AG04450 (cell line): ENCODE measurements at places on chromosomes 1 and 21.

GRCh38 chr1:165927169-165927568 is 99.8 kb downstream of the UCK2 start:
- DNase-seq, result no peak

GRCh38 chr1:111802110-111802509 is 46.4 kb downstream of the DDX20 start:
- no peak for DNase-seq

- no peak for DNase-seq
Observed at GRCh38 chr1:166133857-166134256, 32.9 kb downstream of the FAM78B start.

- no peak for DNase-seq
Observed at GRCh38 chr1:3886106-3886670, 13.9 kb downstream of the C1orf174 start.

GRCh38 chr1:29284286-29284960 is 48.1 kb downstream of the PTPRU start:
- no peak for DNase-seq

DNA sequence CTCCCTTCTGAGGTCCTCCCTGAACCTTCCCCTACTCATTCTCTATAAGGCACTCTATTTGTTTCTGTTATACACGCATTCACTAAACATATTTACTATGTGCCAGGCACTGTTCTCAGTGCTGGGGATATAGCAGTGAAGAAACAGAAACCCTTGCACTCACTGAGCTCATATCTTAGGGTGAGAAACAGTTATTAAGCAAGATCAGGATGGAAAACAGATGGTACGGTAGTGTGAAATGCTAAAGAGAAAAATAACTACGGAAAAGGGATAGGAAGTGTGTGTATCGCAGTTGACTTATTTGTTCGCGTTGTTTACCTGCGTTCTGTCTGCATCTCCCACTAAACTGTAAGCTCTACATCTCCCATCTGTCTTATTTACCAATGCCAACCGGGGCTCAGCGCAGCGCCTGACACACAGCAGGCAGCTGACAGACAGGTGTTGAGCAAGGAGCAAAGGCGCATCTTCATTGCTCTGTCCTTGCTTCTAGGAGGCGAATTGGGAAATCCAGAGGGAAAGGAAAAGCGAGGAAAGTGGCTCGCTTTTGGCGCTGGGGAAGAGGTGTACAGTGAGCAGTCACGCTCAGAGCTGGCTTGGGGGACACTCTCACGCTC is 572 bp downstream of the CYB5RL start:
- no peak for DNase-seq

GRCh38 chr1:168245042-168245441 is 19.2 kb downstream of the SFT2D2 start:
- DNase-seq, result no peak

GRCh38 chr1:167714098-167714438 is 7.7 kb upstream of the MPZL1 start:
- no peak for DNase-seq

DNA sequence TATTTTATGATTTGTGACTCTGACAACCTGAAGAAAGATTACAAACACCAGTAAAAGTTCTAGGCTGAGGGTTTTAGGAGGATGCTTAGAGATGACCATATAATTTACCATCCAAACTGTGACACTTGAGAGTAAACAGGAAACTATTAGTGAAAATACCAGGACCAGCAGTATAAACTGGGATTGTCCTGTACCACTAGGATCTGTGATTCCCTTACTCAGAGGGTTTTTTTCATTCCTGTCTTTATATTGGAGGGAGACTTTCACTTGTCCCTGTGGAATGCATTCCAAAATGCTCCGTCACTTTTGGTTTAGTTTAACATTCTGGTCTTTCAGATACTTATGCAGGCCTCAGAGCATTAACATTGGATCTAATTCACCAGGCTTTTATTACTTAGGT is 482.9 kb downstream of the PTBP2 start:
- DNase-seq, result no peak

GRCh38 chr1:242522304-242522945 is 2.1 kb downstream of the PLD5 start:
- DNase-seq, result no peak

GRCh38 chr1:15386164-15386749 is 23.4 kb upstream of the EFHD2 start:
- DNase-seq, result no peak

GRCh38 chr21:44706706-44707581 is 4.4 kb downstream of the TSPEAR start:
- DNase-seq, result no peak

- no peak for DNase-seq
Observed at GRCh38 chr1:151026460-151026859, 9.9 kb upstream of the BNIPL start.

GRCh38 chr1:44819608-44820327 is 11.4 kb downstream of the BTBD19 start:
- peak; percentile 89 for DNase-seq

- no peak for DNase-seq
Observed at GRCh38 chr1:66384258-66384921, 149.6 kb upstream of the SGIP1 start.

DNA sequence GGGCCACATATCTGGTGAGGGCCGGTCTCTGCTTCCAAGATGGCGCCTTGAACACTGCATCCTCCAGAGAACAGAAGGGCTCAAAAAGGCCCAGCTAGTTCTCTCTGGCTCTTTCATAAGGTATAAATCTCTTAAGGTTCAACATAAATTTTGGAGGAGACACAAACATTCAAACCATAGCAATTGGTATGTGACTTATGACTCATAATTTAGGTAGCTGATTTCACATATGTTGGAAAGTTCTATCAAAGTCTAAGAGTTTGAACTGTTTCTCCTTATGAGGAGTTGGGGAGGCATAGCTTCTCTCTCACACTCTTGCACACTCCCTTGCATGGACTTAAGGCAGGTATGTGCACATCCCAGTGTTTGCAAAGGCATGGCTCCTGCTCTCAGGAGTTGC is 5.1 kb upstream of the FYB2 start:
- DNase-seq, result peak; percentile 18

- no peak for DNase-seq
Observed at GRCh38 chr1:109272831-109273547, 10.0 kb downstream of the PSRC1 start.

GRCh38 chr1:160427625-160428024 is 27.3 kb downstream of the VANGL2 start:
- DNase-seq, result no peak

GRCh38 chr1:85502625-85503083 is 37.7 kb upstream of the DDAH1 start:
- peak; percentile 59 for DNase-seq

DNA sequence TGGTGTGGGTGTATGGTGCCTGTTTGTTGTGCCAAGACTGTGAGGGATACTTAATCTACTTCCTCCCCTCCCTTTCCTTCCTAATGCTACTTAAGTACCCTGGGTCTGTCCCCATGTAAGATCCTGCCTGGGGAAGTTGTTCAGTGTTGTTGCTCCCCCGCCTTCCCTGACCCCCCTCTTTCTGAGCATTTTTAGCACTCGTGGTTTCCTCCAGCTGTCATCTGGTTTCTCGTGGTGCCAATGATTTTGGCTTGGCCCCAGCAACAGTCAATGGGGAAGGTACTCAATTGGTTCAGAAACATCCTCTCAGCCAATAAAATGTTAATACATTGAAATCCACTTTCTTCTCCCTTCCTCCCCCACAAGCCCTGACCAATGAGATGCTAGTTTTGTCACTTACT is 8.0 kb upstream of the B4GALT3 start:
- no peak for DNase-seq

GRCh38 chr1:16176653-16177052 is 20.8 kb upstream of the EPHA2 start:
- no peak for DNase-seq

DNA sequence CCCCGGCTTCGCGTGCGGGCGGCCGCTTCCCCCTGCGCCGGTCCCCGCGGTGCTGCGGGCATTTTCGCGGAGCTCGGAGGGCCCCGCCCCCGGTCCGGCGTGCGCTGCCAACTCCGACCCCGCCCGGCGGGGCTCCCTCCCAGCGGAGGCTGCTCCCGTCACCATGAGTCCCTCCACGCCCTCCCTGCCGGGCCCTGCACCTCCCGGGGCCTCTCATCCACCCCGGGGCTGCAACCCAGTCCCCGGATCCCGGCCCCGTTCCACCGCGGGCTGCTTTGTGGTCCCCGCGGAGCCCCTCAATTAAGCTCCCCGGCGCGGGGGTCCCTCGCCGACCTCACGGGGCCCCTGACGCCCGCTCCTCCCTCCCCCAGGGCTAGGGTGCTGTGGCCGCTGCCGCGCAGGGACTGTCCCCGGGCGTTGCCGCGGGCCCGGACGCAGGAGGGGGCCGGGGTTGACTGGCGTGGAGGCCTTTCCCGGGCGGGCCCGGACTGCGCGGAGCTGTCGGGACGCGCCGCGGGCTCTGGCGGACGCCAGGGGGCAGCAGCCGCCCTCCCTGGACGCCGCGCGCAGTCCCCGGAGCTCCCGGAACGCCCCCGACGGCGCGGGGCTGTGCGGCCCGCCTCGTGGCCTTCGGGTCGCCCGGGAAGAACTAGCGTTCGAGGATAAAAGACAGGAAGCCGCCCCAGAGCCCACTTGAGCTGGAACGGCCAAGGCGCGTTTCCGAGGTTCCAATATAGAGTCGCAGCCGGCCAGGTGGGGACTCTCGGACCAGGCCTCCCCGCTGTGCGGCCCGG is 159.2 kb downstream of the RUNX1 start:
- DNase-seq, result no peak

DNA sequence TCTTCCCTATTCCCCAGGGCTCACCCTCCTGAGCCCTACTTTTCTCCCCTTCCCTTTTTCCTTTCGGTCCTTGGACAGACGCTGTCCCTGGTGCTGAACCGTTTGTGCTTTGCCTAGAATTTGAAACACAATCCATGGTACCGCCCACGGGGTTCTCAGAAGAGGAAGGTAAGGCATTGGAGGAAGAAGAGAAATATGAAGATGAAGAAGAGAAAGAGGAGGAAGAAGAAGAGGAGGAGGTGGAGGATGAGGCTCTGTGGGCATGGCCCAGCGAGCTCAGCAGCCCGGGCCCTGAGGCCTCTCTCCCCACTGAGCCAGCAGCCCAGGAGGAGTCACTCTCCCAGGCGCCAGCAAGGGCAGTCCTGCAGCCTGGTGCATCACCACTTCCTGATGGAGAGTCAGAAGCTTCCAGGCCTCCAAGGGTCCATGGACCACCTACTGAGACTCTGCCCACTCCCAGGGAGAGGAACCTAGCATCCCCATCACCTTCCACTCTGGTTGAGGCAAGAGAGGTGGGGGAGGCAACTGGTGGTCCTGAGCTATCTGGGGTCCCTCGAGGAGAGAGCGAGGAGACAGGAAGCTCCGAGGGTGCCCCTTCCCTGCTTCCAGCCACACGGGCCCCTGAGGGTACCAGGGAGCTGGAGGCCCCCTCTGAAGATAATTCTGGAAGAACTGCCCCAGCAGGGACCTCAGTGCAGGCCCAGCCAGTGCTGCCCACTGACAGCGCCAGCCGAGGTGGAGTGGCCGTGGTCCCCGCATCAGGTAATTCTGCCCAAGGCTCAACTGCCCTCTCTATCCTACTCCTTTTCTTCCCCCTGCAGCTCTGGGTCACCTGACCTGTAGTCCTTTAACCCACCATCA is 10.4 kb downstream of the BCAN start:
- no peak for DNase-seq

GRCh38 chr1:95169548-95169947 is 52.4 kb downstream of the TLCD4 start:
- DNase-seq, result no peak

- no peak for DNase-seq
Observed at GRCh38 chr1:94592571-94592920, 51.0 kb upstream of the F3 start.

GRCh38 chr1:211648980-211649934 is 26.2 kb downstream of the NEK2 start:
- DNase-seq, result no peak

DNA sequence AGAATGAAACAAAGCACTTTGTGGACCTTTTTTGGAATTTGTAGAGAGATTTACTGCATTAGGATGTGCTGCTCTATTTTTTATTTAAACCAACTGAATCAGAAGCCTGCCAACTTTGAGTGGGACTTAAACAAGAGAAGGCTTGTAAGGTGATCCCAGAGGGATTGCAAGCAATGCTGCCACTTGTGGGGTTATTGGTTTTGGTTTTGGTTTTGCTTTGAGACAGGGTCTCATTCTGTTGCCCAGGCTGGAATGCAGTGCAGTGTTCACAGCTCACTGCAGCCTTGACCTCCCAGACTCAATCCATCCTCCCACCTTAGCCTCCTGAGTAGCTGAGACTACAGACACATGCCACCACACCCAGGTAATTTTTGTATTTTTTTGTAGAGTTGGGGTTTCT is 32.2 kb upstream of the GNG5 start:
- no peak for DNase-seq
